Activated CD8-positive, alpha-beta memory T cell treated with anti-CD3 and anti-CD28 coated beads for 1 hour (primary cell): ENCODE measurements at places on chromosomes 3 and 15.

- no peak for DNase-seq
Observed at GRCh38 chr15:58038426-58039078, 27.0 kb downstream of the ALDH1A2 start.

GRCh38 chr3:52439426-52440248 is 5.3 kb downstream of the SEMA3G start:
- DNase-seq, result no peak

GRCh38 chr15:38516626-38517025 is 48.0 kb downstream of the RASGRP1 start:
- no peak for DNase-seq

DNA sequence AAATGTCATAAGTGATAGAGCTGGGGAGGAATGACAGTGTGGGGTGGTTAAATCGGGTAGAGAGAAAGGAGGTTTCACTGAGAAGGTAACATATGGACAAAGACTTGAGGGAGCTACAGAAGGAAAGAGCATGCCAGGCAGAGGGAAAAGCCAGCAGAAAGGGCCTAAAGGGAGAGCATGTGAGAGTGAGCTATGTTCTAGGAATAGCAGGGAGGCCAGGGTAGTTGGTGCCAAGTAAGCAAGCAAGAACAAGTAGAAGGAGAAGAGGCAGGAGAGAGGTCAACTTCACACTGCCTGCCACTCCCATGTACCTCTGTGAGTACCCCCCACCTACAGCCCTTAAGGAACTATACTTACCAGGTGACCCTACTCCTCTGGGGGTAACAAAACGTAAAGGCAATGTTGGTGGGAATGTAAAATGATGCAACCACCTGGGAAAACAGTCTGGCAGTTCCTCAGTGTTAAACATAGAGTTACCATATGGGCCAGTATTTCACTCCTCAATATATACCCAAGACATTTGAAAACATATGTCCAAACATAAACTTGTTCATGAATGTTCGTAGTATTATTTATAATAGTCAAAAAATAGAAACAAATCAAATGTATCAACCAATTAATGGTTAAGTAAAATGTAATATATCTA is 67.6 kb downstream of the SFMBT1 start:
- DNase-seq, result no peak

DNA sequence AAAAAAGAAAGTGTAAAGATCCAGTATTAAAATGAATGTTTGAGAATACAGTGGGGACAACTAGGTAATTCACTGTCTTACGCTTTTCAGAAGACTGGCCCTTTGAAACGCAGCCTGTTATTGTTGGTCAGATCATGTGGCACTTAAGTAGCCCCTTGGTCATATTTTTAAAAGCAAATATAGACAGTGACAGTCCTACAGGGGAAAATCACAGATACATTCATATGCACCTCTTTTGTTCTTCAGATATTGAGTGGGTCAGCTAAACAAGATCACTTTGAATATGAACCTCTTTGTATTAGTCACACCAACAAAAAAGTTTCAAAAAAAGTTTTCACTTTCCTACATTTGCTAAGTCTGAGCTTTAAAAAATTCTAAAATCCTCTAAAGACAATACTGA is 36.0 kb downstream of the TIGIT start:
- no peak for DNase-seq

DNA sequence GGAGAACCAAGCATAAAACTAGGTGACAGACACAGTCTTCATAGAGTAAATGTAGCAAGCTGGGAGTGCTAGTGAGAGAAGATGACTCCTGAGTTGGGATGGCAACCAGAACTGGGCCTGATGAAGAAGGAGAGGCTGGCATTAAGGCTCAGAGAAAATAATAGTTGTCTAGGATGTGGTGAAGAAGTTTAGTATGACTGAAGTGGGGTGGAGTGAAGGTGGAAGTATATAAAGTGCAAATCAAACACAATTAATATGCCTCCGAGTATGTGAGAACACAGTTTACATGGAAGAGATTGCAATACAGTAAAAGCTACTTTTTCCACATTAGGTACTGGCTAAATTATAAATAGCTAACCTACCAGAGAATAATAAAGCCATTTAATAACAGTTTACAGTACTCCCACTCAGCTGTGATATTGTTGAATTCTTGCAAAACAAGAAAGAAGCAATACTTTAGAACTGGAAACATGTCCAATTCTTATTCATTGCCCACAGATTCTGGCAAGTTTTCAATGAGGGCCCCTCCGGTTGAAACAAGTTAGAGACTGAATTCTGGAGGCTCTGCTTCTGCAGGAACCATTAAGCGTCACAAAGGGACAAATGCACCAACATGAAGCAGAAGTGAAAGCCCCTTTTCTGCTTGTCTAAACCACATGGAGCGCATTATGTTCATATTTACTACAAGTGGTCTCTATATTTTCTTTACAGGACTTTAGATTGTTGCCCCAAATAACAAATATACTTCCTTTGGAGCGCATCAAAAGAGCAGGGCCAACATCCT is 243.7 kb downstream of the SLC9A9 start:
- DNase-seq, result no peak

- no peak for DNase-seq
Observed at GRCh38 chr3:11618904-11619303, 24.8 kb downstream of the VGLL4 start.

GRCh38 chr3:99700631-99701268 is 62.4 kb downstream of the COL8A1 start:
- no peak for DNase-seq

GRCh38 chr3:196159526-196159925 is 51.7 kb downstream of the ZDHHC19 start:
- DNase-seq, result no peak

DNA sequence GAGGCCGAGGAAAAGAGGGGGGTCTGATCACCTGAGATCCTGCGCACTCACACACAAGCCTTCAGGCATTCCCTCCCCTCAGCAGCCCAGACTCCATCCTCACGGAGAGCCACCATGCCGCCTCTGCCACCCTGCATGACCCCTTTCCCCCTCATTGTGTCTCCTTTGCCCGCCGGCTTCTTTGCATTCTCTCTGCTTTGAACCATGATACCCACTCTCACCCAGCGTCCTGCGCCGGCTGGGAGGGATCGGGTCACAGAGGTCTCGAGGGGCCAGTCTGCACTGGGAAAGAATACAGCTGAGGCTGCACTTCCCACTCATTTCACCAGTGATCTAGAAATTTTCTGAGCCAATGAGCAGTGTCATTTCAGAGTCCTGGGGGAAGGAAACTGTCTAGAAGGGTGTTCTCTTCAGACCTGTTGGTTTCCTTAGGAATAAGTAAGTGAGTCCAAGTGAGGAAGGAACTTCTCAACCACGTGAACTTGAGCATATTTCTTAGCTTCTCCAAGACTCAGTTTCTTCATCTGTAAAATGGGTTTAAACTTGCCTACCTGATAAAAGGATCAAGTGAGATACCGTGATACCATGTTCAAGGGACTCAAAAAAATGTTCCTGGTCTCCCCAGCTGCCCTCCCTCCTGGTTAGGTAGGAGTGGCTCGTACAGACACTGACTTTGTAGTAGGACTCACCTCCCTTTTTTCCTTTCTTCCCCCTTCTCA is 96.7 kb downstream of the TOP2B start:
- no peak for DNase-seq

- DNase-seq, result no peak
Observed at GRCh38 chr3:127784865-127785710, 37.2 kb downstream of the MGLL start.

DNA sequence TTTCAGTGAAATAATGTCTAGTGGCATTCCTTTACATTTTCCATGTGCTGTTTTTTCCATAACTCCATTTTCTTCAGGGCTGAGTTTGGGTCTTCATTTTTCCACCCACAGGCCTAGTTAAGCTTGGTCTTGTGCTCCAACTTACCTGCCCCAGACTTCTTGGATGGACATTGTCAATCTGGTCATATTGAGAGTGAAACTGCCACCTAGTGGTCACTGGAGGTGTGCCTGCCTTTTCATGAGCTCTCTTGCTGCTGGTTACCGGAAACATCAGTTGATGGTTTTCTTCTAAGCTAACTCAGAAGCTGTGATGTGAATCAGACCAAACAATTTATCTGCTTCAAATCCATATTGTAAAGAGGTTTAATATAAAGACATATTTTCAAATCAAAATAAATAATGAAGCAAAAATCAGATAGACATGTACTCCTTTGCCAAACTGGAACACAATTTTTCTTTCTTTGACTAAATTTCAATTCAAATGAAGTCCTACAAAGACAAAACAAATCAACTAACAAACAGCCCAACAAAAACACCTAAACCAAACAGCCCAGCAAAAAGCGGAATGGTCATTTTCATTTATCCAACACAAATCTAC is 135.1 kb upstream of the RASGRP1 start:
- no peak for DNase-seq

GRCh38 chr3:106167728-106168127 is 298.9 kb upstream of the CBLB start:
- no peak for DNase-seq

GRCh38 chr3:41193794-41194539 is 5.3 kb upstream of the CTNNB1 start:
- DNase-seq, result no peak

DNA sequence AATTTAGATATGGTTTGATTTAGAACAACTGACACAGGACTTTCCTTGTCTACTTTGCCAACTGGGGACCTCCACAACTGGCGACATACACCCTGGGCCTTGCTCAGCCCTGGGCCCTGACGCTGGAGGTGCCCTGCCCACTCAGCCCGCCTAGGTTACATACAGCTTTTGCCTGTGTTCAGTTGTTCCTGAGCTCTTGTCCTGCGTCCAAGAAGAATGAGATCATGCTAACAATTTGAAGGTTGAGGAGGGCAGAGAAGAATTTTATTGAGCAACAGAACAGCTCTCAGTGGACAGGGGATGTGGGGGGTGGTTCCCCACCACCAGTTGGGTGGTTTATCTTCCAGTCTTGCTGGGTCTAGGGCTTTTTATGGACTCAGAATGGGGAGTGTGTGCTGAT is 67.9 kb downstream of the IQCH start:
- DNase-seq, result no peak

GRCh38 chr3:115341208-115341607 is 194.1 kb upstream of the ZBTB20 start:
- no peak for DNase-seq

DNA sequence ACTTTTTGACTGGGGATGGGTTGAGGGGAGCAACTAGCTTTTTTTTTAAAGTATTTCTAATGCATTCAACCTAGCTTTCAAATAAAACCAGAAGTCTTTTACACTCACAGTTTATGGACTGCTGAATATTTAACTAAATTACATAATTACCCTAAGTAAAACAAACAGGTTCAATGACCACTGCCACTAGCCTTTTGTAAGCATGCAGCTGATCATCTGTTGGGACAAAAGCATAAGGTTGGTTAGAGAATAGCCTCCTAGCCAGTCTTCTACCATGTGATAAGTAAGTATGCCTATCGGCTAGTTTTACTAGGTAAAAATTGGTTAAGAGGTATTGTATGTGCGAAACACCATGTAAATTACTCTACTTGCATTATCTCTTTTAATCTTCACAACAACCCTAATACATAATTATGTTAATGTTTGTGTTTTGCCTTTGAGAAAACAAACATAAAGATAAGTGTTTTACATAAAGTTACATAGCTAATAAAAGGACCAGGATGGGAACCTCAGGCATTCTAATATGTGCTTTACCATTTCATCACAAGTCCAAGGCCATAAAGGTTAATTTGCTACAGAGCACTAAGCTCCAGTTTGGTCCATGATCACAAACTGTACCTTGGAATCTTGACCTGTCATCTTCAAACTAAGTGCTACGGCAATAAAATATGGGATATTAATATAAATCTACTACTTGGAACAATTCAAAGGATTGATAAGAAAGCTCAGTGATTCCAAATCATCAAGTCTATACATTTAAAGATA is 13.2 kb downstream of the PFN2 start:
- DNase-seq, result no peak

DNA sequence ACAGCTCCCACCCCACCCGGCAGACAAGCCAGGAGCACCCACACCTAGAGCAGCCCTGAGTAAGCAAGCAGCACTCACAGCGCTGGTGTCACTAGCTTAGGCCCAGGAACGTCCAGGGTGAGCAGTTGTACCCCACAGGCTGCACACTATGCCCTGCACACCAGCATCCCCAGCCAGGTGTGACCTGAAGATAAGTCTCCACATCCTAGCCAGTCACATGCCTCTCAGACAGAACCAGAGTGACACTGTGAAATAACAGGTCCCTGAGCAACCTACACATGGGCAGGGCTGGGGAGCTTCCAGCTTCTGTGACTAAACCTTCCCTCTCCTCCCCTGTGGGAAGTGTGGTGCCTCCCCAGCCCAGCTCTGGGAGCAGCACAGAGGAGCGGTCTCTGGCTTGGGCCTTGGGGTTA is 253.6 kb downstream of the UACA start:
- no peak for DNase-seq

DNA sequence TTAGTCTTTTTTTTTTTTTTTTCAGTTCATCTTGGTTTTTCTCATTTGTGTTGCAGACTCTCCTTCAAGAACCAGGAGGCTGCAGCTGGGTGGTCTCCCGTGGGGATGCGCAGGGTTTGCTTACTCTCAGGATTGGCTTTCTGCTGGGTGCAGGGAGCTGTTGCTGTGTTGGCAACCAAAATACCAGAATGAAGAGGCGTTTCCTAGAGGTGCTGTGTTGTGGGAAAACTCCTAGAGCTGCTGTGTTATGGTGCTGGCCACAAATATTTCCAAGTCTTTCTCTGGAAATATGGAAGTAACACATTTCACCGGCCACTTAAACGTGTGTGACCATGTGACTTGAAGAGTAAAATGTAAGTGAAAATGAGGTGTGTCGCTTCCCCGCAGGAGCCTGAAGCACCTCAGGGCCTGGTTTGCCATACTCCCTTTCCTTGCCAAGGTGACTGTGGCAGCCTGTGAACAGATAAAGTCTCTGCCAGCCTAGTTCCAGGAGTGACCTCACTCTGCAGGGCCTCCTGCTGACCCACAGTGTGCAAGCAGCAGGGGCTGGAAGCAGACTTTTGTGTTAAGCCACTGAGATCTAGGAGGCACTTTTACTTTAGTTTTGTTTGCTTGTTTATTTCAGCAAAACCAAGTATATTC is 258.9 kb downstream of the ADAMTS17 start:
- DNase-seq, result no peak

GRCh38 chr3:15825016-15825415 is 27.2 kb upstream of the ANKRD28 start:
- no peak for DNase-seq

DNA sequence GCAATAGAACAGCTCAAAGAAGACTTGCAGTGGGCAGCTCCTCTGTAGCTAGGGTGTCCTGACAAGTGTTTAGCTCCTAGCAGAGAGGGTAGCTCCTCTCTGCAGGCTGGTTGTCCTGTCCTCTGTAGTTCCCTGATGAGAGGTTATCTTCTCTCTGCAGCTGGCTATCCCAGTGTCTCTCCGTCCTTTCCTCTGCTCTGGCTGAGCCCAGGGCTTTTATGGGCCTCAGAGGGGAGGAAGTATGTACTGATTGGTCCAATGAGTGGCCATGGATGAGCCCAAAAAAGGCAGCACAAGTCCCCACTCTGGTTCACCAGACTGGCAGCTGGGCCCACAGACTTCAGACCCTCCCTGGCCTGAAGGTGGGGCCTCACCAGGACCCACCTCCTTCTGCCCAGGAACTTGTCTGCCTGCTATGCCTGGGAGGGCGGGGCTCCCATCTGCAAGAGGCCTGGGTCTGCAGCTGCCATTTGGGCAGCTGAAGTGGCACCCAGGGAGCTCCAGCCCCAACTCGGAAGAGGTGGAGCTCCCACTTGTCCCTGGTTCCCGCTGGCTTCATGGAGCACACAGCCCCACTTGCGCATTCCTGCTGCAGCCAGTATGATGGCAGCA is 27.2 kb upstream of the MEX3B start:
- no peak for DNase-seq
